Adrenal gland (tissue), 19 donors: ENCODE measurements at places on chromosomes 2 and 18. TPM values are rescaled to one million over a fixed set of nuclear protein-coding genes. Genes with fewer than 3 reads are reported as not detected.

GRCh38 chr2:85485815-85486214 is 53.2 kb upstream of the MAT2A start:
- DNase-seq = no peak
- H3K27me3 ChIP-seq = no peaks in the 10 kb centered on the region
- no peak overlapping the region for H3K4me3 ChIP-seq
- H3K27ac ChIP-seq = no peak overlapping the region
- H3K4me1 ChIP-seq = no peaks in the 10 kb centered on the region

The TEKT4 gene
- not detected for total RNA-seq

The ZNF397 gene
- total RNA-seq = 29.7 TPM

The UGT1A7 gene
- 0.31 TPM for total RNA-seq
